ENCODE measurements at places on chromosomes 13 and 19.

GRCh38 chr13:110938662-110939421 is 24.0 kb upstream of the ANKRD10 start:
- no peak for DNase-seq

- no peak for DNase-seq
Measured at GRCh38 chr19:45113628-45114027, 20.6 kb downstream of the PPP1R37 start.

DNA sequence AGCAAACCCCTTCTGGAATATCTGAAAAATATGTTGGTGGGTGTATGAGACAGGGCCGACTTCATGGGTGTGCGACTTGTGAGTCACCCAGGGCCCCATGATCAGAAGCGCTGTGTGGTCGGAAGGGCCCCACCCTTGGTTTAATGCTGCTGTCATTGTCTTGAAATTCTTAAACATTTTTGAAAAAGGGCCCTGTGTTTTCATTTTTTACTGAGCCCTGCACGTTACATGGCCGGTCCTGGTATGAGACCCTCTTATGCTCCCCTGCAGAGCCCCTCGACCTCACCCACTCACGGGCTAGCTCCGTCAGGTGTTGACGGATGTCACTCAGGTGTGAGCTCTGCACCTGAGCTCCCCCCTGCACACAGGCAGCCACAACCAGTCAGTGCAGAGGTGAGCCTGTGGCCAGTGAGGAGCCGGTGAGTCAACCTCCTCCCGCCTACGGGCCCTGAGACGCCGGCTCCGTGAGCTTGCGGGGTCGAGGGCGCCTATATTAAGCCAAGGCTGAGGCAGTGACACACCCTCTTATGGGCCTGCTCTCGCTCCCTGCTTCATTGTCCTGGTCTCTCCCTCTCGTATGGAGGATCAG is 27.7 kb downstream of the GADD45B start:
- DNase-seq = peak; percentile 33

DNA sequence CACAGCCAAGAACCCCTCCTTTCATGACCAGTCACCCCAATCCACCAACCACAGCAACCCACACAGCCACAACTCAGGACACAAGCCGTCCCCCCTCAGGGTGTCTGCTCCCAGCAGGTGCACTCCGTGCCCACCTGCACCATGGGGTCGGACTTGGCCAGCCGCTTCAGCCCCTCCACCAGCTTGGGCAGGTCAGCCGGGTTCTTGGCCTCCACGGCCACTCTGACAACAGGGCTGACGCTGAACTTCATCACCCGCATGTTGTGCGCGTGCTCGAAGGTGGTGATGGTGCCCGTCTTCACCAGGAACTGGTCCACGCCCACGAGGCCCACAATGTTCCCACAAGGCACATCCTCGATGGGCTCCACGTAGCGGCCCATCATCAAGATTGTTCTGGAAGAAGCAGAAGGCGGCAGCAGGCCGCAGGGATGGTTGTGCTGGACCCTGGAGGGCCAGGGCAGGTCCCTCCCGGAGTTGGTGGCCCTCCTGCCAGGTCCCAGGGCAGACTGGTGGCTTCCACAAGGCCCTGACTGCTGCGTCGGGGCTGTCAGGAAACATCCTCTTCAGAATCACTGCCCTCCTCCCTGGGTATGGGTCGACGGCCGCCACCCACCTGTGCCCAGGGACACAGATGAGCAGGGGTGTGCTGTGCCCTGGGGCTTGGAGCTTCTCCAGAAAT is 5.5 kb downstream of the EEF2 start:
- no peak for DNase-seq

- DNase-seq = no peak
Measured at GRCh38 chr13:70623239-70623638, 515.0 kb upstream of the KLHL1 start.

- no peak for DNase-seq
Measured at GRCh38 chr13:43157796-43158195, 134.4 kb downstream of the DNAJC15 start.

- DNase-seq = no peak
Measured at GRCh38 chr13:36513266-36513665, 81.0 kb downstream of the CCNA1 start.

- DNase-seq = no peak
Measured at GRCh38 chr19:13499692-13500091, 6.6 kb downstream of the CACNA1A start.

DNA sequence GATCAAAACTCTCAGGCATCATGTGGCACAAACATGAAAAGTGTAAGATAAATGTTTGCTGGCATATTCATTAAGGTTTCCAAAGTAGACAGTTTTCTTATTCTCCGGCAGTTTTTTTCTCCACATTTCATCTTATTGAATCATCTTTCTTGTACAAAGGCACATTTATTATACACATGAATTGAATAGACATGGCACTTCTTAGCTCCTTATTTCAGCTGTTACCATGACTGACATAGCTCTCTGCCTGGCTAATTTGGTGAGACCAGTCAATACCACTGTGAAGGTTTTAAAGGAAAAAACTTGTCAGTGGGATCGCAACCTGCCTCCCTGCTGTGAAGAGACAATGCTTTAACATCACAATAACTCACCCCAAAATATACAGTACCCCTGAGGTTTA is 285.0 kb upstream of the PCDH20 start:
- DNase-seq = no peak

DNA sequence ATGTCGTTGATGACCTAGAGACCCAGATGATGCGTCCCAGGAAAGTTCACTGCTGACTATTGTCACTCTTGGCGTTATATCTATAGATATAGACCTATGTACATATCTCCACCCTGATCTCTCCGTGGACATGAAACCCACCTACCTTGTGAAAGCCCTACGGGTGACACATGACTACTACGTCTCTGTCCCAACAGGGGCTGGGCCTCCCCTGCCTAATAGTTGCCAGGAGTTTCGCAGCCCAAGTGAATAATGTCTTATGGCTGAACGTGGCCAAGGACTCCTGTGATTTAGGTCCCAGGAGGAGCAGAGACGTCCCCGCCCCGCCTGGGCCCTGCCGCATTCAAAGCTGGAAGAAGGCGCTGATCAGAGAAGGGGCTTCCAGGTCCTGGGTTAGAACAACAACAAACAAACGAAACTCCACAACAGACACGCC is 4.9 kb upstream of the POU4F1 start:
- no peak for DNase-seq

GRCh38 chr19:33278403-33279269 is 23.7 kb downstream of the CEBPA start:
- no peak for DNase-seq

DNA sequence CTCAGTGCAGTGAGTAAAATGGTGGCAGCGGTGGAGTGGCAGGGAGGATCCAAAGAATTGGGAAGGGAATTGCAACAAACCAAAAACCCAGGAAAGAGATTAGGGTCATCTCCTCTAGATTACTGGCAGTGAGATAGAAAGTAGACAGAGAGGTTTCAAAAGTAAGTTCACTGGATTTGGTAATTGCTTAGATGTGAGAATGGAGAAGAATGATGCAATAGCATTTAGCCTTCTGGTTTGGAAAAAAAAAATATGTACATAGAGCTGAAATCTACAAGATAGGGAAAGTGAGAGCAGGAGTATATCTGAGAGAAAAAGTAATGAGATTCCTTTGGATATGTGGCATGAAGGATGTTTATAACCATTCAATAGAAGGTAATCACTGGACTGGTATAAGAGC is 482.6 kb upstream of the GPC6 start:
- no peak for DNase-seq

- DNase-seq = no peak
Measured at GRCh38 chr19:45524575-45525129, 17.4 kb downstream of the VASP start.

DNA sequence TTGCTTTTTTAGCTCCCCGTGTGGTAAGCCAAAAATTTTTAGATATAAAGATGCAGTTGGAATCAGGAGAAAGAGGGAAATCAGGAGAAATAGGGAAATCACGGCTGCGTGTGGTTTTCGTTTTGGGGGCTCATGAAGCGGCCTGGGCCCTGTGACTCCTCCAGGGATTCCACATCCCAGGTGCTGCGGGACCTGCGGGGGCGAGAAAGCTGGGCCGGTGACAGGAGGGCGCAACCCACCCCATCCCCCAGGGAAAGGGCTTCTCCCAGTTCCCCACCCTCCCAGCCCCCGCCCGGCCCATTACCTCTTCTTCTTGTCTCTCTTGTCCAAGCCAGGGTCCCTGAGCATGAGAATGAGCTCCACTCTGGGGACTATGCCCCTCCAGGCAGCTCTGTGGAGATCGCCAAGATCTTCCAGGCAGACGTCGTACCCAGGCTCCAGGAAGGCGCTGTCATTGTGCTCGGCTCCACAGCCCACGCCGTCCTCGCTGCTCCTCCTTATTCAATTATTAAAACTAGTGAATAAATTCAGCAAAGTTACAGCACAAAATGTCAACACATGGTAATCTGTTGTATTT is 111.0 kb downstream of the MRPL57 start:
- no peak for DNase-seq

GRCh38 chr19:5956728-5957127 is 21.2 kb downstream of the RANBP3 start:
- no peak for DNase-seq

DNA sequence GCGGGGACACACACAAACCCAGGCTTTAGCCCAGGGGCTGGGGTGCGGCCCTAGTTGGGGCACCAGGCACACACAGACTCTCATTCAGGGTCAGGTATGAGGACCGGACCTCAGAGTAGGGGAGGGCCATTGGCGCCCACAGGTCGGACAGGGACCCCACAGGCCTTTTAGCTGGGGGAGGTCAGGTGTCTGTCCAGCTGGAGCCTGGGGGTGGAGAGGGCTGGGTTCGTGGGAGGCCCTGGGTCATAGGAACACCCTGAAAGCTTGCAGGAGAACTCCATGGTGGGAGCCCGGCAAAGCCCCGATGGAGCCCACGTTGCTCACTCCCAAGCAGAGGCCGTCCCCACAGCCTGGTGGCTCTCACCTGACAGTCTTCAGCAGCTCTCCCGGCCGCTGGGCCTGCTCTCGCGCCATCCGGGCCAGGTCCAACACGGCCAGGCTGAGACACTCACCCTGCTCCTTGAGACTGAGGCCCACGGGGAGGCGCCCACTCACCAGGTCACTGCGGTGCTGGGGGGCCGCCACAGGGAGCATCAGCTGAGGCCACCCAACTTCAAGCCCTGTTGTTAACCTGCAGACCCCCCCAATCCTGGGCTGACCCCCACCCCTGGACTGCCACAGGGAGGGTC is 5.0 kb downstream of the JAK3 start:
- no peak for DNase-seq

- DNase-seq = no peak
Measured at GRCh38 chr13:31950111-31950815, 81.3 kb upstream of the FRY start.

GRCh38 chr19:16532440-16533234 is 9.6 kb downstream of the CHERP start:
- DNase-seq = no peak

DNA sequence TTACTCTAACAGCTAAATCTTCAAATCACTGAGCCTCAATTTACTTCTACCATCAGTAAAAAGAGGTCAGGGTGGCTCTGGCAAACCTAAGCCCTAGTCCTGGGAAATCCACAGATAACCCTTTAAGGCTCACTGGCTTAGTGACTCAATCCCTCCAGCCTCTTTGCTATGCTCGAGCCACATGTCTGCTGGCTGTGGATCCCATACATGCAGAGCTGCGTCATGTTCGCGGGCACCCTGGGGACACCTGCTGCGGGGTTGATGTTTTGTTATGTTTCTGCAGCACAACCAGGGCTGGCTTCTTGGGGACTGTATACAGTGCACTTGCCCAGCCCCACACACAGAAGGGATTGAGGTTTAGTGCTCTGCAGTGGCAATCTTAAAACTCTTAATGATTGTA is 41.6 kb upstream of the C13orf42 start:
- DNase-seq = no peak

DNA sequence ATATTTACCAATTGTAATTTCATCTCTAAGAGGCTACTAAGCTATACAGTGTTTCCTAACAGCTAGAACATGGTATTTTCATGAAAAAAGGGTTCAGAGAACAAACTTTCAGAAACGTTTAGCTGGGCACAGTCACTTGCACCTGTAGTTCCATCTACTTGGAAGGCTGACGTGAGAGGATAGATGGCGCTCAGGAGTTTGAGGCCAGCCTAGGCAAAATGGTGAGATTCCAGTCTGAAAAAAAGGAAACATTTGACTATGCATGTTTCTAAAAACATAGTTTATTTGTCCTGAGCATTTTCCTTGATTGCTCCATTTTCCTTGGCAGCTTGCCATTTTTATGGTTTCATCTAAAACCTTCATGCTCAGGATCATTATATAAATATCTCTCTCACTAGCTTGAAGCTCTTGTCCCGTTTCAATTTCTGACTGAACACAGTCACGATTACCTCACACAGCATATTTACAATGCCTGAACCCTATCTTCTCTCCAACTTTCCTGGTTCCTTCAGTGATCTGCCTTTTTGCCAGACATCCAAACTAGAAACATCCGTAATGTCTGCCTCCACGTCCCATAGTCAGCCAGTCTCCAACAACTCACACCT is 200.8 kb downstream of the RGCC start:
- no peak for DNase-seq

GRCh38 chr13:68675209-68675608 is 1432.4 kb upstream of the ATXN8OS start:
- DNase-seq = no peak

- DNase-seq = no peak
Measured at GRCh38 chr13:26719356-26719945, 41.1 kb downstream of the GPR12 start.

GRCh38 chr19:28468701-28469459 is 744.1 kb downstream of the UQCRFS1 start:
- no peak for DNase-seq

- no peak for DNase-seq
Measured at GRCh38 chr19:50020481-50020880, 4.7 kb downstream of the VRK3 start.

DNA sequence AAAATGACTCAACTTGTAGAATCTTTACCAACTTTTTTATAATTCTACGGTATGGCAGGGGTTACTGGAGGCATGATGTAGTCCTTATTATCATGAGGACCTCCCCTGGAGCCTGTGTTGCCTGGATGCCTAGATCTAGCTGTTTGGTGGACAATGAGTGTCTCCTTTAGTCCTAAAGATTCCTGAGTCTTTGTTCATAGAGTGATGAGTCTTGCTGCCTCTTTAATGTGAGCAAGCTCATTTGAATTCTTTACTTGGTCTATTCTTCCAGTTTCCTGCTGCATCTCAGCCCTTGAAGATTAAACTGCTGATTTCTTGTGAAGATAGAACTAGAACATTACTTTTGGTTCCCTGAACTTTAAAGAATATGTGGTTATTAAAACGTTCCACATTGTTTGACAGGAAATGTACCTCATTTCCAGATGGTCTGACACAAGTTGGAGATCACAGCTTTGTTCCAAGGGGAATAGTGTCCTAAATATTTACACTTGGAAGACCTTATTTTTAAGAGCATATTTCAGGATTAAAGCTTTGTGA is 51.9 kb downstream of the SLAIN1 start:
- DNase-seq = no peak

- DNase-seq = peak; percentile 65
Measured at GRCh38 chr19:18417250-18418028, 1.8 kb upstream of the SSBP4 start.

Data from activated CD4-positive, alpha-beta T cell treated with anti-CD3 and anti-CD28 coated beads, Interleukin-2, amount 50 U/mL, for 16 hours (primary cell).